ENCODE measurements at places on chromosomes 16 and 17.

DNA sequence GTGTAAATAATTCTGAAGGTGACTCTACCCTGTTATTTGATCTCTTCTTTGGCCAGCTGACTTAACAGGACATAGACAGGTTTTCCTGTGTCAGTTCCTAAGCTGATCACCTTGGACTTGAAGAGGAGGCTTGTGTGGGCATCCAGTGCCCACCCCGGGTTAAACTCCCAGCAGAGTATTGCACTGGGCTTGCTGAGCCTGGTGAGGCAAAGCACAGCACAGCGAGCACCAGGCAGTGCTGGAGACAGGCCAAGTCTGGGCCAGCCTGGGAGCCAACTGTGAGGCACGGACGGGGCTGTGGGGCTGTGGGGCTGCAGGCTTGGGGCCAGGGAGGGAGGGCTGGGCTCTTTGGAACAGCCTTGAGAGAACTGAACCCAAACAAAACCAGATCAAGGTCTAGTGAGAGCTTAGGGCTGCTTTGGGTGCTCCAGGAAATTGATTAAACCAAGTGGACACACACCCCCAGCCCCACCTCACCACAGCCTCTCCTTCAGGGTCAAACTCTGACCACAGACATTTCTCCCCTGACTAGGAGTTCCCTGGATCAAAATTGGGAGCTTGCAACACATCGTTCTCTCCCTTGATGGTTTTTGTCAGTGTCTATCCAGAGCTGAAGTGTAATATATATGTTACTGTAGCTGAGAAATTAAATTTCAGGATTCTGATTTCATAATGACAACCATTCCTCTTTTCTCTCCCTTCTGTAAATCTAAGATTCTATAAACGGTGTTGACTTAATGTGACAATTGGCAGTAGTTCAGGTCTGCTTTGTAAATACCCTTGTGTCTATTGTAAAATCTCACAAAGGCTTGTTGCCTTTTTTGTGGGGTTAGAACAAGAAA, 5.1 kb downstream of the STH start:
- DNase-seq, result no peak

DNA sequence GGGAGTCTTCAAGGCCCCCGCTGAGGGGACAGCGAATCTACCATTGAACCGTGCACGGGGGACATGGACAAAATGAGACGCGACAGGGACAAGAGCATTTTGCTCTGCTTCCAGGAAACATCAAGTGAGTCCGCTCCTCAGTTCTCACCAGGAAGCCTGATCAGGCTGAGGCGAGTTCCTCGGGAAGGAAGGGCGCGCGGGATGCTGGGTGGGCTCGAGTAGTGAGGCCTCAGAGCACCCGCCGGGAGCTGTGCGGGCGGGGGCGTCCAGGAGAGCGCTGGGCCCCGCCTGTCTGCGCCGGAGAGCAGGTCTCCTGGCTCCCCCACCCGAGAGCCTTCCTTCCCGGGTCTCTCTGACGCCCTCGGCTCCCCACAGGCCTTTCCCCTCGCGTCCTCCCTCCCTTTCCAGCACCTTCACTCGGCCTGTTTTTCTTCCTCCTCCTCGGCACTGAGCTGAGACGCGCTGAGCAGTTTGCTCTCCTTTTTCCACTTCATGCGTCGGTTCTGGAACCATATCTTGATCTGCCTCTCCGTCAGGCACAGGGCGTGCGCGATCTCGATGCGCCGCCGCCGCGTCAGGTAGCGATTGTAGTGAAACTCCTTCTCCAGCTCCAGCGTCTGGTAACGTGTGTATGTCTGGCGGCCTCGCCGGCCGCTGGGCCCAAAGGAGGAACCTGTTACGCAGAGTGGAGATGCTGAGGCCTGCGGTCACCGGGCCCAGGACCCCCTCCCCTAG, 2.6 kb upstream of the HOXB5 start:
- no peak for DNase-seq

- no peak for DNase-seq
Observed at GRCh38 chr17:66255112-66255511, 25.9 kb upstream of the APOH start.

GRCh38 chr16:69382421-69382820, 3.4 kb downstream of the TERF2 start:
- no peak for DNase-seq

- DNase-seq, result no peak
Observed at GRCh38 chr17:81143717-81144422, 21.4 kb upstream of the PVALEF start.

- no peak for DNase-seq
Observed at GRCh38 chr16:84952335-84953189, 58.8 kb downstream of the ZDHHC7 start.

GRCh38 chr17:7021993-7022778, 664 bp upstream of the BCL6B start:
- DNase-seq, result no peak

- no peak for DNase-seq
Observed at GRCh38 chr17:75670868-75671267, 3.7 kb downstream of the SAP30BP start.

DNA sequence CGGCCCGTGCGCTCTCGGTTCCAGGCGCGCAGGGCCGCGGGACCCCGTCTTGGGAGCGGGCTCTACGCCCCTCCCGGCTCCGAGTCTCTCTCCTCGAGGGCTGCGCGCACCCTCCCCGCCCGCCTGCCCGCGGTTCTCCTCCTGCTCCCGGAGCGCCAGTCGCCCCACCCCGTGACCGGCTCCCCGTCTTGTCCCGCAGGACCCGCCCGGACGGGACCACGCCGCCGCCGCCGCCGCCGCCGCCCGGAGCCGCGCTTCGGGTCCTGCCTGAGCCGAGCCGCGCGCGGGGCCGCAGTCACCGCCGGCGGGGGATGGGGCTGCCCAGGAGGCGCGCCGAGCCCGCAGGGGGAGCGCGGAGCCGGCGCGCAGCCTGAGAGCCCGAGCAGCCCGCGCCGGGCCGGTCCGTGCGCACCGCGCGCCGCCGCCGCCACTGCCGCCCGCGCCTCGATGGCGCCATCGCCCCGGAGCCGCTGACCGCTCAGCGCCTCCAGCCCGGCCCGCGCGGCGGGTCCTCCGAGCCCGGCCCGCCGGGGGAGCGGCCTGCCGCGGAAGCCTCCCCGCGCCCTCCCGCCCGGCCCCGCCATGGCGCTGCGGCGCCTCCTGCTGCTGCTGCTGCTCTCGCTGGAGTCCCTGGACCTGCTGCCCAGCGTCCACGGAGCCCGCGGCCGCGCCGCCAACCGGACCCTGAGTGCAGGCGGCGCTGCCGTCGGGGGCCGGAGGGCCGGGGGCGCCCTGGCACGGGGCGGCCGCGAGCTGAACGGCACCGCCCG, at the start of gene SHISA6:
Gene SHISA6, plus strand, starts transcription at position 373 of the 770 bp plus-strand sequence.
- no peak for DNase-seq

DNA sequence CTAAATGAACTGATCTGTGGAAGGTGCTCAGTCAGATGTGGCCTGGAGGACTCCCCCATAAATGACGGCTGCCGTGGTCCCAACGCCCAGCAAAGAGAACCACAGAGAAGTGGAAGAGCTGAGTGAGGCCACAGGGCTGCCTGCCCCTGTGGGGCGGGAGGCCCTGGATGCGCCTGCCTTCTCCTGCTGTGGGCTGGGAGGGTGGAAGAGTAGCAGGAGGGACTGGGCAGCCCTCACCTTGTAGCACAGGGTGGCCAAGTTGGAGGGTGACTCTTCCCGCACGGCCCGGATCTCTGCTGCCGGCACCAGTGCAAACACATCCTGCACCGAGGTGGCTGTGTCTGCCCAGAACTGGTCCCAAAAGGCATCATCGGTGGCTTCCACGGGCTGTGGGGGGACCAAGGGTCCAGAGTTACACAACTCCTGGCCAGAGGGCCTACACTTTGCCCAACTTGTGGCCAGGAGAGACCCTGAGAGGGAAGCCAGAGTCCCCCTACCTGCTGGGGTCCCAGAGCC, 8.3 kb downstream of the HID1 start:
- no peak for DNase-seq

GRCh38 chr16:88628512-88628974, 9.8 kb upstream of the IL17C start:
- no peak for DNase-seq

DNA sequence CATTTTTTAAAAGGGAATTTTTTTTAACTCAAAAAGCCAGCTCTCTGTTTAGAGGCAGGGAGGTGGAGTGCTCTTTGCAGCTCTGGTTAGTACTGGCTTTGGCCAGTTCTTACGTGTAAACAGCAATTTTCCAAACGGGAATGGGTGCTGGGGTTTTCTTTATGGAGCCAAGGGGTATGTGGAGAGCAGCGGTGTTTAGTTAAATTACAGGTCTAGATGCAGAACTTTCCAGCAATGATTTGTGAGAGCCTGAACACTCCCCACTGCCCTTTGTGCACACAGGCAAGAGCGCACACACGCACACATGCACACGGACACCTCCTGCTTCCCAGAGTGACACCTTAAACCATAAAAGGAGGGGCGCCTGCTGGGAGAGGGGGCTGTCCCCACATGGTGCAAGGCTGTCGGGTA, 140.2 kb downstream of the MSI2 start:
- DNase-seq, result no peak

- DNase-seq, result no peak
Observed at GRCh38 chr17:30557916-30558685, 80.9 kb downstream of the GOSR1 start.

DNA sequence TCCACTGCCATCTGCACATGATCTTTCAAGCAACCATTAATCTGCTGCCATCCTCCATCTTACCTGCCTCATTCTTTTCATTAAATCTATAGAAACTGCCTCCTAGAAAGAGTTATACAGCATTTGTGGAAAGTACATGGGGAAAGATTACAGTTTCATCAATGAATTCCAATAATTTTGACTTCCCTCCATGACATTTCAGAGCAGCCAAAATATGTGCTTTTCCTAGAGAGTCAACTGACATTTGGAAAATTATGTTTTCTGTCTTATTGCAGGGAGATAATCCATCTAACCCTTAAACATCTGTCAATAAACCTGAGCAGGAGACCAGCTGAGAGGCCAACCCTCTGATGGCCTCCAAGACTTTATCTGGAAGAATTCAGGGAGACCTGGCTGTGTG, 147.0 kb upstream of the CDH5 start:
- no peak for DNase-seq

GRCh38 chr17:81714412-81715106, 2.5 kb downstream of the SLC25A10 start:
- DNase-seq, result no peak

- DNase-seq, result no peak
Observed at GRCh38 chr17:8747742-8748141, 3.1 kb upstream of the CCDC42 start.

GRCh38 chr16:80846275-80846674, 41.9 kb upstream of the CDYL2 start:
- DNase-seq, result no peak

DNA sequence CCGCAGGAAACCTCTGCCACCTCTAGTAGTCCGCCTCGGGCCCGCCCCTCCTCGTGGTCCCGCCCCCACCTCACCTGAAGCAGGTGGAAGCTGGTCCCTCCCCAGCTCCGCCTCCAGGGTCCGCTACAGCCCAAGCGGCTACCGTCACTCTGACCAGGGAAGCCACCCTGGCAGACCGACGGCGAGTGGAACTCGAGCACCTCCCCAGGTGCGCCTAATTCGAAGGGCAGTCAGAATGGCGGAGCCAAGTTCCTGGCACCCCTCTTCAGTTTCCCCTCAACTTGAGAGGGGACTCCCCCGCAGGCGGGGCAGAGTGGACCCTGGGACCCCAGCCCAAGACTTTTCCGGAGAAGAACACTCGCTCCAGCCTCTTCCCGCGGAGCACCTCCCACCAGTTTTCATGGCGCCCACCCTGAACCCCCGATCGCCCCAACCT, 507 bp downstream of the FHOD1 start:
- DNase-seq, result no peak

DNA sequence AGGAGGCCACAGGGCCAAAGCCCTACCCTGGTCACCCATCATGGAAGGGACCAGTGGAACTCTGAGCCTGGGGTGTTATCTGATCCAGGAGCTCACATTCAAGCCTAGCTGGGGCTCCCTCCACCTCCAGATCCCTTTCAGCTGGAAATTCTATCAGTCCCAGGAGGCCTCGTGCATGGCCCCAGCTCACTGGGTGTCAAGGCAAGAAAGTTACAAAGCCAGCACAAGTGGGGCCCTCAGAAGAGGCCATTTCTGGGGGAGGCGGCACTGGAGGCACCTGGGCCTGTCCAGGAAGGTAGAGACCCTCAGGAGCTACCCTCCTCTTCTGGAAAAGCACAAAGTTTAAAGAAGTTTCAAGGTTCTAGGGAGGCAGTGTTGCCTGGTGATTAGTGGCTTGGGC, 4.8 kb downstream of the CA7 start:
- DNase-seq, result no peak

DNA sequence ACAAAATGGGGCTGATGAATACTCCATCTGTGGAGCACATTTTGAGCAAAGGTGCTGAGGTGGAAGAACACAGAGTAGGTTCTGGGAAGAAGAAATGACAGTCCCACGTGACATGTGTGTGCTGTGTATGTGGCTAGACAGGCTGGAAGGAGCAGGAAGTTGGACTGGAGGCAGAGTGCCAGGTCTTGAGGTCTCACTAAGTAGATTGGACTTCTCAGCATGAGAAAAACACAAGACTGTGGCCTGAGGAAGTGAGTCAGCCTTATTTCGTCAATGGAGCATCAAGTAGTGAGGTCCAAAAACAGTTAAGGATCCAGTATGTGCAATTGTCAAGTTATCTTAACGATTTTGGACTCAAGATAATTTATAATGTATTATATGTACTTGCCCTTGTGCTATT, 736.5 kb downstream of the KCNJ2 start:
- DNase-seq, result peak; percentile 61

- DNase-seq, result no peak
Observed at GRCh38 chr17:31609996-31610910, 218.8 kb downstream of the RAB11FIP4 start.

GRCh38 chr16:73106329-73107034, 58.6 kb upstream of the ZFHX3 start:
- no peak for DNase-seq

GRCh38 chr16:85856585-85856984, 42.4 kb upstream of the IRF8 start:
- no peak for DNase-seq

DNA sequence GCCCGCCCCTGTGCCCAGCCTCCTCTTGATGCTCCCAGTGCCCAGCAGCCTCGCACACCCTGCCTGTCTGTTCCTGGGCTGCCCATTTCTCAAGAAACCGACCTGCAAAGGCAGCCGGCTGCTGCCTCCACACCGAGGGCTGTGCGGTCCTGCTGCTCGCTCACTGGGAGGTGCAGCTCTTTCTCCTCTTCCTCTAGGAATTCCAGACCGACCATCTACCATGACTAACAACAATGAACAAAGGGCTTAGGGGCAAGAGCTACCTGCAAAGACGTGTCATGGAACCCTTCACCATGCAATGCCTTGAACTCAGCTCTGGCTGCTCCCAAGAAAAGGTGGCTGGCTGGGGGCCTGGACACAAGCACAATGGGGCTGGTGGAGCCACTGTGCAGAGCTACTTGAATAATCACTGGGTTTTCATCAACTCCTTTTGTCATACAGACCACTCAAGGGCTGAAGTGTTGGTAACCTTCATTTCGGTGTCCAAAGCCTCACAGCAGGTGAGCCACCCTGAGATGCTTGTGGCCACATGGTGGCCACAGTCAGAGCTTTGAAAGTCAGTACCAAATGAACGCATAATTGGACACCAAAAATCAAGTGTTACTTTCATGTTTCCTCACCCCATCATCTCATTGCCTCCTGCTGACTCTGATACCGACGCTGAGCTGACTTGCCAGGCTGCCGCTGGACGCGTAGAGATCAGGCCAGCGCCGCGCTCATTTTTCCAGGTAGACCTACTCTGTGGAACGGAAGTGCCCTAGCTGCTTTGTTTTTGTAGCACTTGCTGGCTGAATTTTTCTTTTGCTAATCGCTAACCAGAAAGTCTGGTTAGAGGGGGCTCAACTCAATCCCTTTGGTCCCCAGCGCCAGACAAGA, 19.8 kb downstream of the CYB561 start:
- no peak for DNase-seq

- DNase-seq, result no peak
Observed at GRCh38 chr16:11430601-11431317, 85.5 kb downstream of the RMI2 start.

- DNase-seq, result no peak
Observed at GRCh38 chr16:49127103-49127502, 154.5 kb downstream of the CBLN1 start.

Measured in epithelial cell of proximal tubule (primary cell).